ENCODE measurements at places on chromosomes 3 and 15. TPM values are rescaled to one million over a fixed set of nuclear protein-coding genes. Genes with fewer than 3 reads are reported as not detected.

FRMD4B gene
- 13.9 TPM for total RNA-seq

NAA50 gene
- total RNA-seq: 56.1 TPM

NDN gene
- 3.4 TPM for total RNA-seq

SLC28A2 gene
- total RNA-seq: not detected

IQCF5 gene
- not detected for total RNA-seq

MED12L gene
- 0.64 TPM for total RNA-seq

TM6SF1 gene
- 0.77 TPM for total RNA-seq

P2RY12 gene
- 1.2 TPM for total RNA-seq

GRCh38 chr15:69117431-69117871, 43.0 kb upstream of the GLCE start:
- H3K27me3 ChIP-seq: no peaks in the 10 kb centered on the region
- no peaks in the 10 kb centered on the region for H3K4me1 ChIP-seq
- no peak overlapping the region for H3K4me3 ChIP-seq
- H3K36me3 ChIP-seq: no peaks in the 10 kb centered on the region
- DNase-seq: no peak

GRCh38 chr3:134090031-134090430, 60.3 kb upstream of the SLCO2A1 start:
- H3K36me3 ChIP-seq: no peaks in the 10 kb centered on the region
- DNase-seq: no peak
- H3K4me1 ChIP-seq: no peaks in the 10 kb centered on the region

GRCh38 chr3:154904328-154904727, 175.8 kb upstream of the MME start:
- no peaks in the 10 kb centered on the region for H3K27me3 ChIP-seq
- no peak overlapping the region for H3K4me3 ChIP-seq
- no peak overlapping the region for H3K27ac ChIP-seq

DNA sequence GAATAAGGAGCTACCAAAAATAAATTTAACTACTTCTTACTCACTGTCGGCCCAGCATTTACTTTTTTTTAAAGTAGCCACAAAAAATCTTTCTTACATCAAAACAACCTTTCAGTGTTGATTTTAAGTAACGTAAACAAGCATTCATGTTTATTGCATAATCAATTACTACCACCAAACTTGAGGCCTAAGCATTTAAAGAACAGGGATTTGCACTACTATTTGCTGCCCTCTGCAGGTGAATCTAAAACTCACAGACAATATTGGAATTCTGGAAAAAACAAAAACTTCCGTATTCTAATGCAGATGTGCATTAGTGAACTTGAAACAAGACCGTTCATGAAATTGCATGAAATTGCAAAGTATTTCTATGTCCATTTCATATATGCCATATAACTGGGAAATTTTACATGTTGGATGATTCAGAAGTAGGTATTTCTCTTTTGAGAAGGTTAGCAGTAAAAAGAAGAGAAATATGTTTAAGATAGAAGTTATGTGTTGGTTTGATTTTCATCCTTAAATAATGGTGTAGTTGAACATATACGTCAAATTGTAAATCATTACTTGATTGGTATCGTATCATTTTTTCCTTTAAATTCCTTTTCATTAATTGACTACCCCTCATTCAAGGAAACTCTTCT, 55.6 kb downstream of the CGGBP1 start:
- no peaks in the 10 kb centered on the region for H3K4me1 ChIP-seq
- H3K36me3 ChIP-seq: no peaks in the 10 kb centered on the region
- H3K27ac ChIP-seq: no peak overlapping the region
- no peak for DNase-seq
- H3K4me3 ChIP-seq: no peak overlapping the region

- H3K36me3 ChIP-seq: no peaks in the 10 kb centered on the region
- H3K4me1 ChIP-seq: no peaks in the 10 kb centered on the region
- DNase-seq: no peak
- H3K27ac ChIP-seq: no peak overlapping the region
Measured at GRCh38 chr3:129663045-129663446, 56.6 kb upstream of the PLXND1 start.

DNA sequence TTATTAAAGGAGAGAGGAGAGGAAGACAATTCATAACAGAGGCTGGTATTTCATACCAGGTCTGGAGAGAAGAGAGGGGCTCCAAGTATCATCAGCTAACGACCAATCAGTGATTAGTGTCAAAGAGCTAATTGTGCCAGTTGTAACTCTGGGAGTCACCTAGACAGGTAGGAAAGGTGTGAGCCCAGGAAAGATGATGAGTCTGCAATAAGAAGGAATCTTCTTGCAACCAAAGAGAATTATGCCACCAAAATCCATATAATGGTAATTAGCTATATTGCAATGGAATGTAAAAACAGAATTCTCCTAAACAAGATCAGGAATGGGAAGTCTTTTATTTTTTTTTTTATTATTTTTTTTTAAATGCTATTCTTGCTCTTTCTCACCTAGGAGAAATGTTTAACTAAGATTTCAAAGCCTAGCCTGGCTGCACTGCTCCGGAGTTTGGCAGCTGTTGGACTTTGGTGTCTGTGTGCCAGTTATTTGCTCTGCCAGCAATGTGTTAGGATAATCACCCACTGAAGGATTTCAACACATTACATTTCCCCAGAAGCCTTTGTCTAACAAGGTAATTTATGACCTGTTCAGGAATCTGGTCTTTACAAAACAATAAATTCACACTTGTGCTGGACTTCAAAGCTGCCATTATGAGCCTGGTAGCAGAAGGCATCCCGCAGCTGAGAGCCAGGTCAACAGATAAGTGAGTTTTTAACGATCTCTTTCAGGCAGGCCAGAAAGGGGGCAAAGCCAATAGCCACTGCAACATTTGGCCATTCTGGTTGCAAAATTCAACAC, 89.4 kb downstream of the FOXB1 start:
- no peak overlapping the region for H3K27ac ChIP-seq
- no peaks in the 10 kb centered on the region for H3K27me3 ChIP-seq
- no peaks in the 10 kb centered on the region for H3K36me3 ChIP-seq
- DNase-seq: peak; percentile 43
- H3K4me1 ChIP-seq: peaks cover 3% of the 10 kb centered on the region
- H3K4me3 ChIP-seq: no peak overlapping the region

- no peaks in the 10 kb centered on the region for H3K4me1 ChIP-seq
- DNase-seq: no peak
- no peaks in the 10 kb centered on the region for H3K27me3 ChIP-seq
- no peak overlapping the region for H3K27ac ChIP-seq
- no peaks in the 10 kb centered on the region for H3K36me3 ChIP-seq
Measured at GRCh38 chr3:99714146-99714545, 75.8 kb downstream of the COL8A1 start.

DNA sequence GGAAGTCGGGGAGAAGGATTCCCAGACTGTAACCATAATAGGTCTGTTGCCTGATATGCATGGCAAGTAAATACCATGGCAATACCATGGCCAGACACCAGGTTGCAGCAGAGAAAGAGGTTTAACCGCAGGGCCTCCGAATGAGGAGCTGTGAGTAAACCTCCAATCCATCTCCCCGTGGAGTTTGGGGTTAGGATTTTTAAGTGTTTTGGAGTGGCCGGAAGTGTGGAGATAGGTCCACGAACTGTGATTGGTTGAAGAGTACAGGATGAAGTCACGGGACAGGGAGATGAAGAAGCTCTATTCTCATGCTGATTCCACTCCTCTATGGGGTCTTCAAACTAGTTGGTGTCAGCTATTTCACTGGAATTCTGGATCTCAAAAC, 127.9 kb downstream of the ST8SIA2 start:
- no peak overlapping the region for H3K4me3 ChIP-seq
- no peak overlapping the region for H3K27ac ChIP-seq
- H3K36me3 ChIP-seq: no peaks in the 10 kb centered on the region

- no peak overlapping the region for H3K27ac ChIP-seq
- no peaks in the 10 kb centered on the region for H3K36me3 ChIP-seq
- no peak for DNase-seq
- H3K4me3 ChIP-seq: no peak overlapping the region
- no peaks in the 10 kb centered on the region for H3K27me3 ChIP-seq
Measured at GRCh38 chr3:146085678-146086077, 75.3 kb downstream of the PLOD2 start.

DNA sequence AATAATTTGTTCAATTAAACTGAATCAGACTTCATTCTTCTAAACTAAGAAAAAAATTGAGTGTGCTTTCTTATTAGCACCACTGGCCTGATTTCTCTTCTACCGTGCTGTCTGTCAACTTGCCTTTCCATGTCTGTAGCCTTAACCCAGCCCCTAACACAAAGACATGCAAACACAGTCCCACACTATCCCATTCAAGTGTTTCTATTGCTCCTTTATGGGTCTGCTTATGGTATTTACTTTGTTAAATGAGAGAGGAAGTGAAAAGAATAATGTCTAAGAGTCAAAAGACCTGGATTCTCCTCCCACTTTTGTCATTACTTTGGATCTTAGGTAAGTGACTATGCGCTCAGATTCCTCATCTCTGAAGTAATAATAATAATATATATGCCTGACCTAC, 55.3 kb downstream of the GTF2E1 start:
- H3K4me3 ChIP-seq: no peak overlapping the region
- no peaks in the 10 kb centered on the region for H3K36me3 ChIP-seq
- H3K27ac ChIP-seq: no peak overlapping the region
- no peak for DNase-seq
- no peaks in the 10 kb centered on the region for H3K27me3 ChIP-seq

- no peaks in the 10 kb centered on the region for H3K4me1 ChIP-seq
- no peak overlapping the region for H3K27ac ChIP-seq
- DNase-seq: no peak
- no peaks in the 10 kb centered on the region for H3K36me3 ChIP-seq
Measured at GRCh38 chr3:2597615-2598014, 498.9 kb downstream of the CNTN4 start.

DNA sequence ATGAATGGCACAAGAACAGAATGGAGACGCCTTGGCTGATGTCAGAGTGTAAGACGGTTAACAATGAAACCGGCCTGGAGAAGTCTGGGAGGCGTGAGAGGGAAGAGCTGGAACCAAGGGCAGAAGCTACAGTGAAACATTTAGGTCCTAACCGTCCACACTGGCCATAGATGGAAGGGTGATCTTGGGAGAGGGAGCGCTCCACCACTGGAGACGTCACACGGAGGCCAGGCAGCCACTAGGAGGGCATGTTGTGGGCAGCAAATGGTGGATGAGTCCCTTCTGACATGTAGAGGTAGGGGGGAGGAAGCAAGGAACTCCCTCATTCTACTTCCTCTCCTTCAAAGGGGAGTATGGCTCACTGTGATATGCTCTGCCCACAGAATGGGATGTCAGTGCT, 23.8 kb downstream of the FEM1B start:
- H3K36me3 ChIP-seq: no peaks in the 10 kb centered on the region
- H3K4me1 ChIP-seq: peaks cover 35% of the 10 kb centered on the region
- DNase-seq: no peak
- peak overlapping the region; percentile 92 for H3K27ac ChIP-seq

GRCh38 chr15:94164202-94164807, 67.1 kb upstream of the MCTP2 start:
- H3K36me3 ChIP-seq: no peaks in the 10 kb centered on the region
- DNase-seq: peak; percentile 57
- no peaks in the 10 kb centered on the region for H3K27me3 ChIP-seq
- H3K4me1 ChIP-seq: no peaks in the 10 kb centered on the region
- no peak overlapping the region for H3K4me3 ChIP-seq

DNA sequence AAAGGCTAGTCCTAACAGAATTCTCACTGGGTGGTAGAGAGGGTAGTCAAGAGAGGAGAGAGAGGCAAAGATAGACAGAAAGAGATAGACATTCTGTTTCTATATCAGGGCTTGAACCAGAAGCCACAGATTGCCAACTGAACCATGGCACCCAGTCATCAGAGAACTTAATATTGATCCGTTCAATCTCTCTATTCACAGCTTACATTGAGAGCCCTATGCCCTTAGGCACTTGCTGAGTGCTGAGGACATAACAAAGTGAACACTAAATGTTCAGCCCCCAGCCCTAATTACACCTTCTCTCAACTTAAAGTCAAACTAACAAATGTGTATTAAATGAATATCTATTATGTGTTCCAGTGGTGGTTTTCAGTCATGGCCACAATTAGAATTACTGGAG, 124.1 kb downstream of the FILIP1L start:
- H3K36me3 ChIP-seq: no peaks in the 10 kb centered on the region
- H3K4me3 ChIP-seq: no peak overlapping the region

DNA sequence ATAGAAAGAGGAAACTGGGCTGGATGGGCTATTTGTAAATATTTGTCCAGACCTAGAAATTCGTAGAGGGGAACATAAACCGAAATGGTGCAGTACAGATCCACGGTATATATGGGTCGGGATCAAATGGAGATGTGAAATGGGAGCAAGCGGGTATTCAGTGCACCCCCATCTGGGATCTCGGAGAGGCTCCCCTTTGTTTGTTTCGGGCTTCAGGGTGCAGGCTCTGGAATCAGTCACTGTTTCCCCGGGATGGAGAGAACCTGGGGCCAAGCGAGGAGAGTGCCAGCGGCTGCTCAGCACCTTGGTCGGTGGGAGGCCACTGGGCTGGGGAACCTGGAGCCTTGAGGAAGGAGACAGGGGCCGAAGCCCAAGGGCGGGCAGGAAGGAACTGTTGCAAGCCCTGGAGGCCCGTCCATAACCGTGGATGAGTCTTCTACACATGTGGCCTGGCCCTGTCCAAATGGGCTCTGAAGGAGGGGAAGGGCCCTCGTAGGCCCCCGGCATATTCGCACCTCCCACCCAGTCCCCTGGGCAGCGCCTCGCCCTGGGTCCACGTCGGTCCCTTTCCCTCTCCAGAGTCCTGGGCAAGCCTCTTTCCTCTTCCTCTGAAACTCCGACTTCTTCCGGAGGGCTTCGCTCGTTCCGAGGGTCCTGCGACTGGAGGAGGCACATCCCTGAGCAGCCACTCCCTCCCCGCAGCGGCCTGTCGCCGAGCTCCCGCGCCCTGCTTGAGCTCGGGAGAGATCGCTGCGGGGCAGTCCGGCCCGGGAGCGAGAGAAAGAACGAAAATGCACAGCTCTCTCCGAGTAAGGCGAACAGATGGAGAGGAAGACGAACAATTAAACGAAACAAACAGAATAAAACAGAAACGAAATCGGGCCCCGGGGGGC, 3.0 kb downstream of the ISL2 start:
- no peak overlapping the region for H3K27ac ChIP-seq
- H3K4me1 ChIP-seq: no peaks in the 10 kb centered on the region
- peaks cover 82% of the 10 kb centered on the region for H3K27me3 ChIP-seq

DNA sequence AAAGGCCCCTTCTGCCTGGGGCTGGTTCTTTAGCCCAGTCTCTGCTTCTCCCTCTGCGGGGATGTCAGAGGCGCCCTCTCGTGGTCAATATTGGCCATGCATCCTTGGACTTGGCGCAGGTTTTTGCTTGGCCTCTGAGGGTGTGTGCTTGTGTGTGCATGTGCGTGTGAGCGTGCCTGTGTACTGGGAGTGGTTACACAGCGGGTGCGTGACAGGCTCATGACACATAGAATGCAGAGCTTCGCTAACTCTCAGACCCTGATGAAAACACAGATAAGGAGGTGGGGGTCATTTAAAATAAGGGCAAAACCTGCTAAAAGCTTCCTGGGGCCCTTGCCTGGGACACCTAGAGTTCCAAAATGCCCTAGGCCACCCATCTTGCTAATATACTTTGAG, 160.9 kb downstream of the SMAD6 start:
- H3K4me1 ChIP-seq: no peaks in the 10 kb centered on the region
- no peaks in the 10 kb centered on the region for H3K36me3 ChIP-seq
- no peak overlapping the region for H3K27ac ChIP-seq
- H3K4me3 ChIP-seq: no peak overlapping the region

GRCh38 chr3:59756934-59757333, 707.1 kb upstream of the CFAP20DC start:
- DNase-seq: no peak
- no peaks in the 10 kb centered on the region for H3K36me3 ChIP-seq
- no peak overlapping the region for H3K27ac ChIP-seq
- no peaks in the 10 kb centered on the region for H3K27me3 ChIP-seq
- H3K4me3 ChIP-seq: no peak overlapping the region

Data from right lobe of liver (tissue), 6 donors.